ENCODE measurements at places on chromosomes 7 and 10. TPM values are rescaled to one million over a fixed set of nuclear protein-coding genes. Genes with fewer than 3 reads are reported as not detected.

- no peaks in the 10 kb centered on the region for H3K36me3 ChIP-seq
- DNase-seq = no peak
These were observed 278.7 kb upstream of the KLF6 start for GRCh38 chr10:4063717-4064116.

GRCh38 chr7:46979439-46979838 is 602.5 kb downstream of the TNS3 start:
- H3K36me3 ChIP-seq = no peaks in the 10 kb centered on the region
- DNase-seq = no peak
- no peak overlapping the region for H3K27ac ChIP-seq

DNA sequence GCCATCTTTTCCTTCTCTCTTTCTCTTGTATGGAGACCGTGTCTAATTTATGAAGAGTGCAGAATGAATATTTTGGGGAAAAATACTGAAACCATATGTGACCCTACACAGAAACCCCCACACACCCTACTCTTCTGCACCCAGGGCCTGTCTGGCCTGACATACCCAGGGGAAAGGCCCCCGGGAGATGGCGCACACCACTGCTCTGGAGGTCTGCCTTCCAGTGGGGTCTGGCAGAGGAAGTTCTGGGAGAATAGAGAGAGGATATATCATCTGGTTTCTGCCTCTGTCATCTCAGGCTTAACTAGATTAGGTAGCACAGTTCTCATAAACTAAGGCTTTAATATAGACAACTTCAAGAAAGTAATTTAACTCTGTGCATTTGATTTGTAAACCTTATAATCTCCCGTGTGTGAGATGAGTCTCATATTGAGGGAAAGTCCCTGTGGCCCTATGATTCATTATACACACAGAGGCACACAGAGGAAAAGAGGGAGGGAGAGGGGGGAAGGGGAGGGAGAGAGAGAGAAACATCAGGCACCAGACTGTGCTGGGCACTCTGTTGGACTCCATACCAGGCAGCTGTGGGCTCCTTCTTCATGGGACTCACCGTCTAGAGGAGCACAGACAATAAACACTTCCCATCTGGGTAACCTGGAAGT is 123.3 kb downstream of the AOAH start:
- no peaks in the 10 kb centered on the region for H3K27me3 ChIP-seq
- H3K4me1 ChIP-seq = no peaks in the 10 kb centered on the region
- no peak for DNase-seq
- no peak overlapping the region for H3K27ac ChIP-seq
- no peaks in the 10 kb centered on the region for H3K36me3 ChIP-seq

GRCh38 chr7:94654783-94655125 is 1.2 kb downstream of the SGCE start:
- peaks cover 11% of the 10 kb centered on the region for H3K4me1 ChIP-seq
- H3K27ac ChIP-seq = no peak overlapping the region
- H3K4me3 ChIP-seq = peak overlapping the region; percentile 71
- no peak for DNase-seq

GRCh38 chr10:62186999-62187675 is 81.5 kb downstream of the RTKN2 start:
- H3K4me1 ChIP-seq = no peaks in the 10 kb centered on the region
- H3K36me3 ChIP-seq = no peaks in the 10 kb centered on the region
- no peak overlapping the region for H3K4me3 ChIP-seq

DNA sequence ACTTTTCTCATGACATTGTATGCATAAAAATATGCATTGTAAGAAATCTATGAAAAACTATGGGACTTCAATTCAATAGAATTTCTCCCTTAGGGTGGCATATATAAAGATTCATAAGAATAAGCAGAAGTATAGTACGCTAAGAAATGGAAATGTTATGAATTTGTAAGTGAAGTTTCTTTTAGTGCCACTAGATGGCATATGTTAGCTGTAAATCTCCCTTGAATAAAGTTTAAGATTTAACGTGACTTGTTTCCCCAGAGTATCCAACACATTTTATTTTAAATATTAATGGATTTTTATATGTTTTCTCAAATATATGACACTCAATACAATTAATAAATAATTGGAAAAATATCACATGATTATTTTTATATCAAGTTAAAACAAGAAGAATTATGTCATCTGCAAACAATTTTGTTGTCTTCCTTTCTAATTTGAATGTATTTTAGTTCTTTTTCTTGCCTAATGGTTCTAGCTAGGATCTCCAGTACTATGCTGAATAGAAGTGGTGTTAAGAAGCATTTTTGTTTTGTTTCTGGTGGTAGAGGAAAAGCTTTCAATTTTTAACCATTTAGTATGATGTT is 287.2 kb downstream of the HGF start:
- no peaks in the 10 kb centered on the region for H3K27me3 ChIP-seq
- H3K4me1 ChIP-seq = no peaks in the 10 kb centered on the region
- no peaks in the 10 kb centered on the region for H3K36me3 ChIP-seq
- H3K27ac ChIP-seq = no peak overlapping the region

DNA sequence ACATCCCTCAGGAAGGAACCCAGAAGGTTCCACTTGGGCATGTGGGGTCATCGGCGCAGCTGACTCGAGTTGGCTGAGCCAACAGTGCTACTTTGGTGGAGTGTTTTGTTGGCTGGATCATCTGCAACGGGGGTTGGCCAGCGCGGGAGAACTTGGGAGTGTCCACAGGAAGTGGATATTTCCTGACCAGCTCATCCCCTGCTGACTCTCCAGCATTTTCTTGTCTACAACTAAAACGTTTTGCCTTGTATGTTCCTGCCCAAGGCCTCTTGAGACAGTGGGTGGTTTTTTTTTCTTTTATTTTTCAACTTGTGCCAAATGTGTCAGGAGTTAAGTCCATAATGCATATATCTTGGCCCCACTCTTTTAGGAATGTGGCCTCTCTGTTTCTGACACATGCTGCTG is 208.6 kb downstream of the ZNF365 start:
- no peak overlapping the region for H3K27ac ChIP-seq
- no peaks in the 10 kb centered on the region for H3K36me3 ChIP-seq
- H3K27me3 ChIP-seq = peaks cover 2% of the 10 kb centered on the region
- DNase-seq = no peak

GRCh38 chr7:114802632-114803031 is 119.3 kb upstream of the MDFIC start:
- H3K27ac ChIP-seq = no peak overlapping the region
- no peak overlapping the region for H3K4me3 ChIP-seq
- H3K27me3 ChIP-seq = peaks cover 2% of the 10 kb centered on the region
- H3K4me1 ChIP-seq = no peaks in the 10 kb centered on the region

GRCh38 chr10:3532644-3533043 is 252.4 kb downstream of the KLF6 start:
- H3K27ac ChIP-seq = no peak overlapping the region
- no peak overlapping the region for H3K4me3 ChIP-seq
- H3K4me1 ChIP-seq = no peaks in the 10 kb centered on the region
- no peaks in the 10 kb centered on the region for H3K36me3 ChIP-seq
- no peak for DNase-seq

DNA sequence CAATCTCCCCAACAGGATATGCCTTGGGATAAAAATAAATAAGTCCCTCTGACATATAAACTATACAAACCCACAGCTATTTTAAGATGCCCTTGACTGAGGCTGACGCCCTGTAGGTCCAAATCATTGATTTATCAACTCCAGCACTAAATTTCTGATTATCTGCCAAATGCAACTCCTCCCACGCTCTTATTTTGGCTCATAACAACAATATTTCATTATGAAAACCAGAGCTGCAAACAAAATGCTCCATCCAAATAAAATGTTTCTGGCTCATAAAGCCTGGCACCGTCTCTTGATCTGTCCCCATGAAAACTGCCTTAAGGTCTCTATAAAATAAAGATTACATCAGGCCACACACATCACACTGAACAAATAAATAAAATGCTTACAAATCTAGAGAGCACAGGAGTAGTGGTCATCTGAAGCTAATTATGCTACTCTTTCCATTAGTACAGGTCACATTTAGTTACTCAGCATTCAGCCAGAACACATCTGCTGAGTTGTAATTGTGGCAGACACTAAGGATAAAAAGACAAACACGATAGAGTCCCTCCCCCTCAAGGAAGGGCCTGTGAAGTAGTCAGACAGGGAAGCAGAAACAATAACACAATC is 28.8 kb downstream of the CACUL1 start:
- no peaks in the 10 kb centered on the region for H3K36me3 ChIP-seq
- H3K4me3 ChIP-seq = no peak overlapping the region
- H3K27ac ChIP-seq = no peak overlapping the region
- H3K27me3 ChIP-seq = no peaks in the 10 kb centered on the region
- DNase-seq = no peak

- no peaks in the 10 kb centered on the region for H3K4me1 ChIP-seq
- no peak for DNase-seq
- no peaks in the 10 kb centered on the region for H3K27me3 ChIP-seq
- H3K4me3 ChIP-seq = no peak overlapping the region
- H3K27ac ChIP-seq = no peak overlapping the region
- H3K36me3 ChIP-seq = no peaks in the 10 kb centered on the region
These were observed 27.9 kb downstream of the MYPN start for GRCh38 chr10:68137171-68137570.

- no peak overlapping the region for H3K4me3 ChIP-seq
- H3K27me3 ChIP-seq = no peaks in the 10 kb centered on the region
- no peak overlapping the region for H3K27ac ChIP-seq
- H3K36me3 ChIP-seq = peaks cover 15% of the 10 kb centered on the region
- H3K4me1 ChIP-seq = no peaks in the 10 kb centered on the region
- DNase-seq = no peak
These were observed 188.5 kb downstream of the TNS3 start for GRCh38 chr7:47393406-47393805.

The DLD gene
- 56.1 TPM for polyA plus RNA-seq

The UBTD1 gene
- 9.2 TPM for polyA plus RNA-seq

The CYP3A7 gene
- 36.1 TPM for polyA plus RNA-seq

The WDR86 gene
- polyA plus RNA-seq = 0.35 TPM

The UTF1 gene
- polyA plus RNA-seq = not detected

The ICA1 gene
- 1.4 TPM for polyA plus RNA-seq

The HSPA12A gene
- polyA plus RNA-seq = 1.9 TPM

The TMEM270 gene
- polyA plus RNA-seq = 0.09 TPM

The IGF2BP3 gene
- not detected for polyA plus RNA-seq
